ENCODE measurements at places on chromosomes 7 and 10. TPM values are rescaled to one million over a fixed set of nuclear protein-coding genes. Genes with fewer than 3 reads are reported as not detected.

- H3K4me3 ChIP-seq, result peak overlapping the region; percentile 98
- H3K4me1 ChIP-seq, result peaks cover 20% of the 10 kb centered on the region
- peak overlapping the region; percentile 85 for H3K27ac ChIP-seq
- DNase-seq, result no peak
- H3K36me3 ChIP-seq, result peaks cover 14% of the 10 kb centered on the region
- no peaks in the 10 kb centered on the region for H3K27me3 ChIP-seq
Measured at GRCh38 chr10:125161707-125162119, 1.4 kb upstream of the CTBP2 start.

DNA sequence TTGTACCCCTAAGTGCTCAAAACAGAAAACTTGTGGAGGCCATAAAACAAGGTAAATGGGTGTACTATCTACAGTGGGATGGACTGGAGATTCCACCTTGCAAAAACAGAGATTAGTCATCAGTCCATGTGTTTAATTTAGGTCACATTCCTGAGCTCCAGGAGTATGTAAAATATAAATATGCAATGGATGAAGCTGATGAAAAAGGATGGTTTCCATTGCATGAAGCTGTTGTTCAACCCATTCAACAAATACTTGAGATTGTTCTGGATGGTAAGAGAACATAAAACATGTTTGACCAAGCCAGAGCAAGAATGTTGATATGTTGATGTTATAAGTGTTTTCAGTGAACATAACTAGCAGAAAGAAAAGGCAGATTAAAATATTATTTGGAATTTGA is 14.6 kb downstream of the ASB15 start:
- peak; percentile 18 for DNase-seq
- H3K4me1 ChIP-seq, result peaks cover 14% of the 10 kb centered on the region
- H3K27me3 ChIP-seq, result no peaks in the 10 kb centered on the region
- H3K4me3 ChIP-seq, result no peak overlapping the region
- no peaks in the 10 kb centered on the region for H3K36me3 ChIP-seq
- H3K27ac ChIP-seq, result no peak overlapping the region

GRCh38 chr10:128026615-128027300 is 99.5 kb downstream of the MKI67 start:
- no peaks in the 10 kb centered on the region for H3K36me3 ChIP-seq
- DNase-seq, result no peak
- no peaks in the 10 kb centered on the region for H3K4me1 ChIP-seq
- no peak overlapping the region for H3K4me3 ChIP-seq
- H3K27ac ChIP-seq, result no peak overlapping the region

DNA sequence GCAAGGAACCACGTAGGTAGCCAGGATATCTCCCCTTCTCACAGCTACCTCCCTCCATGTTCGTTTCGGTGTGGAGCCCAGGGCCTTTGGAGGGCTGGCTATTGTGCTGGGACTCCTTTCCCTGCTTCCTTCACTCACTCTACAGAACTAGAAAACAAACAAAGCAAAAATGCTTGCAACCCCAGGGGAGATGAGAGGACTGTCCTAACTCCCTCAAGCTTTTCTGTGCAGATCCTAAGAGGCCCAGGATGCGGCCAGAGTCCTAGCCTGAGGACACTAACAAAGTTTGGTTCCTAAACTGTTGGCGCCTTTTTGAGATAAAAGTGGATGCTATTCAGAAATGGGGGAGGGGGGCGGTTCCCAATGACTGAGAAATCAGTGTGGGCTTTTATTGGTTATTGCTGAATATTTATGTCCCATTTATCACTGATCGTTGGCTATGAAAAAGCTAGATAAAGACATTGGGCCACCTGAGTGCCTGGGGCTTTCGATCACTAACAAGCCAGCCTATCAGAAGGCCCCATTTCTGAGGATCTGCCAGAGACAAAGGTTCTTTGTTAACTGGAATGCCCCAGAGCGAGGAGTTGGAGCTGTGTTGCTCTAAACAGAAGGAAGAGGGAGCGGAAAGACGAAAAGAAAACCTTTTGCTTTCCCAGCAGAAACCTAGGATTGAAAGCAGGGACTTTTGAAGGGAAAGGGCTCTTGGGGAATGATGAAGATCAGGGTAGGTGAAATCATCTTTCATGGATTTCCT is 95.2 kb upstream of the EGR2 start:
- H3K4me3 ChIP-seq, result no peak overlapping the region
- no peaks in the 10 kb centered on the region for H3K4me1 ChIP-seq
- DNase-seq, result no peak

- peaks cover 47% of the 10 kb centered on the region for H3K27me3 ChIP-seq
- no peak for DNase-seq
- no peaks in the 10 kb centered on the region for H3K36me3 ChIP-seq
- no peak overlapping the region for H3K27ac ChIP-seq
- H3K4me1 ChIP-seq, result peaks cover 3% of the 10 kb centered on the region
Measured at GRCh38 chr10:133326223-133326551, 10.5 kb downstream of the CALY start.

DNA sequence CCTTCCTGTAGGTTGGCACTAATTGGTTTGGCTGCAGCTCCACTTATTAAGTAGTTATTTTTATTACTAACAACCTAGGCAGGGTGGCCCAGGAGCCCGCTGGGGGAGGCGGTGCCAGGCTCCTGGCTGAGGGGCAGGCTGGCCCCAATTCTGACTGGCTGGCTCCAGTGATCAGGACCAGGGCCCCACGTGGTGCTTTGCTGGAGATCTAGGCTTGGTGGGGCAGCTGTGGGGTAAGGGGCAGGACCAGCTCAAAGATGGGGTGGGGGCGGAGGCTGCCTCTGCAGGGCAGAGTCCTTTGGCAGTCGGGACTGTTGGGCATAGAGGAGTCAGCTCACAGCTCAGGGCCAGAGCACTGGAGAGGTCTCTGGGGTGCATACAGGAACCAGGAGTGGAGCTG is 2.4 kb downstream of the ASL start:
- H3K27me3 ChIP-seq, result no peaks in the 10 kb centered on the region
- no peak overlapping the region for H3K4me3 ChIP-seq
- H3K27ac ChIP-seq, result no peak overlapping the region
- peaks cover 33% of the 10 kb centered on the region for H3K36me3 ChIP-seq

GRCh38 chr10:97020452-97021400 is 165.0 kb downstream of the SLIT1 start:
- H3K4me3 ChIP-seq, result no peak overlapping the region
- peaks cover 32% of the 10 kb centered on the region for H3K4me1 ChIP-seq
- H3K36me3 ChIP-seq, result no peaks in the 10 kb centered on the region
- no peak overlapping the region for H3K27ac ChIP-seq
- DNase-seq, result no peak

DNA sequence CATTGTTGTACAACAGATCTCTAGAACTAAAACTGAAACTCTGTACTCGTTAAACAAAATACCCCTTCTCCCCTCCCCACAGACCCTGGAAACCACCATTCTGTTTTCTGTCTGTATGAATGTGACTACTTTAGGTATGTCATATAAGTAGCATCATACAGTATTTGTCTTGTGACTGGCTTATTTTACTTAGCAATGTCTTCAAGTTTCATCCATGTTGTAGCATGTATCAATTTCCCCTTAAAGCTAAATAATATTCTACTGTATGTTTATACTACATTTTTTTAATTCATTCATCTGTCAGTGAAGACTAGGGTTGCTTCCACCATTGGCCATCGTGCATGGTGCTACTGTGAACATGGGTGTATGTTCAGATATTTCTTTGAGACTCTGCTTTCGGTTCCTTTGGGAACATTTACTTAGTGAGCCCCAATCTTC is 71.2 kb upstream of the RPA3 start:
- DNase-seq, result no peak
- no peaks in the 10 kb centered on the region for H3K36me3 ChIP-seq
- H3K4me3 ChIP-seq, result no peak overlapping the region
- H3K4me1 ChIP-seq, result no peaks in the 10 kb centered on the region
- H3K27me3 ChIP-seq, result no peaks in the 10 kb centered on the region
- H3K27ac ChIP-seq, result no peak overlapping the region

DNA sequence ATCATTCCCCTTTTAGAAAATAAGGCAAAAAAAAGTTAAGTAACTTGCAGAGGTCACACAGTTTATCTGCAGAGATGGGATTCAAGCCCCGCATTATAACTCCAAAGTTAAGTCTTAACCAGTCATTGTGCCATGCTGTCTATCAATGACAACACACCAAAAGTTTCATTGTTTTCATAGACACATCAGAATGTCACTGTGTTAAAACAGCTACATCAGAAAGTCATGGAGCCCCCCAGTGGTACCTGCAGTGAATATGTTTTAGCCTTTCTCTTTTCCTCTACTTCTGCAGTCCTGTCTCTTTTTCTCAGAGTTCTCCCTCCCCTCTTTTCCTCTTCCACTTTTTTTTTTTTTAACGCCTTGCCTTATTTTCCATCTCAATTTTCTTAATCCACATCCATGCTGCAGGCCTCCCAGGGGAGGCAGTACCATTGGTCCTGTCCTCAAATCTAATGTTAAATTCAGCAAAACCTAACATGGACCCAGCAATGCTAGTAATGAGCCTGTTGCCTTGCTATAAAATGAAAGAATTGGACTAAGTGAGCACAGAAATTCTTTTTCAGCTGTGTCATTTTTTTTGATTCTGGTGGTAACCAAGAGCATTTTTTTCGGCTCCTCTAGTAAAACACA is 3.8 kb upstream of the NRCAM start:
- no peaks in the 10 kb centered on the region for H3K36me3 ChIP-seq
- DNase-seq, result peak; percentile 4
- H3K4me3 ChIP-seq, result no peak overlapping the region
- H3K4me1 ChIP-seq, result peaks cover 12% of the 10 kb centered on the region

GRCh38 chr7:130263130-130263529 is 3.5 kb upstream of the CPA2 start:
- no peaks in the 10 kb centered on the region for H3K36me3 ChIP-seq
- H3K27me3 ChIP-seq, result no peaks in the 10 kb centered on the region
- peaks cover 14% of the 10 kb centered on the region for H3K4me1 ChIP-seq

DNA sequence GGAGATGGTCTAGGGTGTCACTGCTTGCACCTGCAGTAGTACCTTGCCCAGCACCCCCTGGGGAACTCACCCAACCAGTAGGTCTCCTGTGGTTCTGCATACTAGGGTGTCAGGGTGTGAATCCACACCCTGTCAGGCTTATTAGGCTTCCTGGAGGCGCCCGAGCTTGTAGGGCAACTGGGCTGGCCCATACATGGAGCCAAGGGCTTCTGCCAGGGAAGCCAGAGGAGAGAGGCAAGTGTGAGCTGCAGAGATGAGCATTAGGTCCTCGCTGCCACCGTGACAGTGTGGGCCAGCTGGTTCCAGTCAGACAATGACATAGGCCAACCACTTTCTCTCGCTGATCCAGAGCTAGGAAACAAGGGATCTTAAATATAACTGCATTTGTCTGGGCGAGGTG is 11.2 kb downstream of the MXI1 start:
- H3K27ac ChIP-seq, result no peak overlapping the region
- no peak overlapping the region for H3K4me3 ChIP-seq
- peaks cover 12% of the 10 kb centered on the region for H3K4me1 ChIP-seq
- no peaks in the 10 kb centered on the region for H3K27me3 ChIP-seq
- no peaks in the 10 kb centered on the region for H3K36me3 ChIP-seq
- no peak for DNase-seq

- peak; percentile 33 for DNase-seq
- H3K36me3 ChIP-seq, result no peaks in the 10 kb centered on the region
- no peaks in the 10 kb centered on the region for H3K27me3 ChIP-seq
- no peak overlapping the region for H3K4me3 ChIP-seq
- peaks cover 13% of the 10 kb centered on the region for H3K4me1 ChIP-seq
- H3K27ac ChIP-seq, result no peak overlapping the region
Measured at GRCh38 chr10:122267849-122268737, 3.0 kb upstream of the BTBD16 start.

GRCh38 chr10:117497736-117498135 is 44.8 kb upstream of the EMX2 start:
- no peak for DNase-seq
- H3K4me1 ChIP-seq, result no peaks in the 10 kb centered on the region
- H3K36me3 ChIP-seq, result no peaks in the 10 kb centered on the region
- H3K27ac ChIP-seq, result no peak overlapping the region
- H3K27me3 ChIP-seq, result peaks cover 16% of the 10 kb centered on the region

DNA sequence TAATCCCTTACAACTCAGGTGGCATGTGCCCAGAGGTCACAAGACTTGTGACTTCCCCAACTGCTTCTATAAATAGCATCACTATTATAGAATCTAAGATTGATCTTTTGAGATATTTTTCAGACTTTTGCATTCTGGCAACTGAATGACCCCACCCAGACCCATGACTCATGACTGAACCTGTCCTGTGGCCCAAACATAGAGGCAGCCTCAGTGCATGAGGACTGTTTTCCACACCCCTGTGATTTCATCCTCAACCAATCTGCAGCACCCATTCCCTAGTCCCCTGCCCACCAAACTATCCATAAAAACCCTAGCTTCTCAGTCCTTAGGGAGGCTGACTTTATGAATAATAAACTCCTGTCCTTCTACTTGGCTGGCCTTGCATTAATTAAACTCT is 84.5 kb downstream of the MICU1 start:
- peaks cover 11% of the 10 kb centered on the region for H3K36me3 ChIP-seq
- H3K4me1 ChIP-seq, result no peaks in the 10 kb centered on the region
- no peak overlapping the region for H3K27ac ChIP-seq
- H3K27me3 ChIP-seq, result no peaks in the 10 kb centered on the region
- no peak for DNase-seq

GRCh38 chr7:97005183-97006054 is at the start of gene DLX6:
Gene DLX6 (plus strand): TSS chr7:97005553. CDS start chr7:97005978, 425 bp downstream.
- peaks cover 35% of the 10 kb centered on the region for H3K36me3 ChIP-seq
- H3K4me3 ChIP-seq, result peak within 1 kb of the TSS; percentile 76
- peak within 1 kb of the TSS; percentile 93 for H3K27ac ChIP-seq

DNA sequence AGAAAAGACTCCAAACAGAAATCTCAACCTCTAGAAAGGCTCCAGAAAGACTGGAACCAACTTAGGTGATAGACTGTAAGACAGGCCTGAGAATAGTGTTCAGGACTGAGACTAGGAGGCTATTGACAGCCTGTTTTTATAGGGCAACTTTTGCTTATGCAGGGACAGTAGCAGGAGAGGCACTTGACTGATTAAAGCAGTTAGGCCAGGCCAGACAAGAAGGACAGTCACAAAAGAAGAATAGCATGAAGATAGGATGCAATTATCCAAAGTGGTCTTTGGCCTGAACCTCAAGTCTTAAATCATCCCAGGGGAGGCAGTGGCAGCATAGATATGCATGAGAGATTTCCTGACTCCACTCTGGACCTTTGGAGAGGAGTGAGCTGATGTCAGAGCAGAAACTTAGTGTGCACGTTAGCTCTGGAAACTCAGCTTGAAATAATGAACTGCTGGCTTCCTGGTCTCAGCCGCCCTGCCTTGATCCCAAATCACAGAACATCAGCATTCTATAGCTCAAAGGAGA is 290.6 kb downstream of the SORCS3 start:
- H3K27ac ChIP-seq, result no peak overlapping the region
- H3K4me3 ChIP-seq, result no peak overlapping the region
- H3K4me1 ChIP-seq, result no peaks in the 10 kb centered on the region

DNA sequence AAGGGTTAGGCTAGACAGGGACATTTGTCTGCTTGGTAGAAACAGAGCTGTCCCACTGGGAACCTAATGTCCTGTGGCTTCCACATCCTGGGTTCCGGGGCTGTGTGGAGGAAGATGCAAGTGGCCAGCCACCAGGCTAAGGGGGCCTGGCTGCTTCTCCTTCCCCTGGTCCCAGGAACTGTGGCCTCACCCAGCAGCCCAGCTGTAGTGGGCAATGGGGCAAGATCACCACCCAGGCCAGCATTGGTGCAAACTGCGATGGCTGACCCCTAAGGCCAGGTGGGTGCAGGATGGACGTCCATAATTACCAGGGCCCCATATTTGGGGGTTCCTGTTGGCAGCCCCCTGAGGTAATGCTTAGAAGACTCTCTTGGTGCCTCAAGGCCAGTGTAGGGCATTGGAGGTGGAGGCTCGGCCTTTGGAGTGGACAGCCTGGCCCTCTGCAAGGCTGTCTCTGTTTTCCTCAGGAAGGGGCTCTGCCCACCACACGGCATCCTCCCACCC is 226.7 kb downstream of the TCF7L2 start:
- H3K4me1 ChIP-seq, result no peaks in the 10 kb centered on the region
- H3K27ac ChIP-seq, result no peak overlapping the region
- no peak overlapping the region for H3K4me3 ChIP-seq
- no peaks in the 10 kb centered on the region for H3K36me3 ChIP-seq

METTL27 gene
- 0.91 TPM for total RNA-seq

OR2A12 gene
- not detected for total RNA-seq

ARMC10 gene
- 22.3 TPM for total RNA-seq

EBF3 gene
- total RNA-seq, result not detected

SH2D4B gene
- total RNA-seq, result not detected
